Lung (tissue), 17 donors: ENCODE measurements at places on chromosomes 1 and 21. TPM values are rescaled to one million over a fixed set of nuclear protein-coding genes. Genes with fewer than 3 reads are reported as not detected.

DNA sequence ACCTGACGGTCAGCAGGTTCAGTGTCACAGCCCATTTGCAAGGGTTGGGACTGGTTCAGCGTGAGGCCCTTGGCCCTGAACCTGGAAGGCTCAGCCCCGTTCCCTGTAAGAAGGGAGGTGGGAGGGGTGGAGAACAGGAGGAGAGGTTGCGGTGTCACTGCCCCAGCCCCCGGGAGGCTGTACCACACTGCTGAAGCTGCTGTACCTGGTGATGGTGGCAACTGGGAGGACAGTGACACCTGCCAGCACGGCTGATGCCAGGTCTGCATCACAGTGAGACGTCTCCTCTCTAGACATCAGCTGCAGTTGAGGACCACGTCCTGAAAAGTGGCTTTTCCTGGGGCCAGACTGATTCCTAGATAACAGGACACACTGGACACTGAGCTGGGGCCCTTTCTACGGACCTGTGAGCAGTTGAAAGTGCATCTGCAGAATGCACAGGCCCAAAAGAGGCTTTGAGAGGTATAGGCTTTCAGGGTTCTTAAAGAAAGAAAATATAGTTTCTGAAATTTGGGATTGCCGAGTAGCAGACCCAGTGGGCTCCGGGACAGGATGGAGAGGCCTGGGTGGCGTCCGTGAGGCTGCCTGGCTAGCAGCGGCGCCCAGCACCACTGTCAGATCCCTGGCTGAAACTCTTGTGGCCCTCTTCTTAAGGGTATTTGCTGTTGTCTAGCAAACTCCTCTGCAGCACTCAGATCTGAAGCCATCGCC is 47.7 kb downstream of the COQ8A start:
- DNase-seq: no peak
- no peak overlapping the region for H3K27ac ChIP-seq
- no peaks in the 10 kb centered on the region for H3K36me3 ChIP-seq
- peaks cover 2% of the 10 kb centered on the region for H3K4me1 ChIP-seq
- H3K4me3 ChIP-seq: no peak overlapping the region

DNA sequence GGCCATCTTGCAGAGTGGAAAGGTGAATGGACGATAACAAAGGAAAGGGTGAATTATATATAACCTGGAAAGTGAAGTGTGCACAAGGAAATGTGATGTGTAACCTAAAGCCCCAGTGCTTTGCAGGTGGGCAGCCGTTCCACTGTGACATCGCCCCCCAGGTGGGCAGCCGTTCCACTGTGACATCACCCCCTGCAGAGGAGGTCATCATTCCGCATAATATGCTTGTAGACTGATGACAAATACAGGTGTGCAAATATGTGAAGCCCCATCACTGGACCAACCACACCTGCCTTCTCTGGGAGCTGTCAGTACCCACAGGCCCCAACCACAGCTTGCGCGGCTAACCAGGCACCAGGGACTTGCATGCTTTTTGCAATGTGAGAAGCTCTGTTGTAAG is 4.7 kb upstream of the ZNF496 start:
- no peak for DNase-seq
- H3K36me3 ChIP-seq: peaks cover 10% of the 10 kb centered on the region
- no peaks in the 10 kb centered on the region for H3K27me3 ChIP-seq
- peaks cover 12% of the 10 kb centered on the region for H3K4me1 ChIP-seq
- no peak overlapping the region for H3K4me3 ChIP-seq

- H3K4me1 ChIP-seq: no peaks in the 10 kb centered on the region
- no peak for DNase-seq
- H3K4me3 ChIP-seq: no peak overlapping the region
- no peaks in the 10 kb centered on the region for H3K27me3 ChIP-seq
Observed at GRCh38 chr1:36199934-36200741, 24.1 kb upstream of the THRAP3 start.

DNA sequence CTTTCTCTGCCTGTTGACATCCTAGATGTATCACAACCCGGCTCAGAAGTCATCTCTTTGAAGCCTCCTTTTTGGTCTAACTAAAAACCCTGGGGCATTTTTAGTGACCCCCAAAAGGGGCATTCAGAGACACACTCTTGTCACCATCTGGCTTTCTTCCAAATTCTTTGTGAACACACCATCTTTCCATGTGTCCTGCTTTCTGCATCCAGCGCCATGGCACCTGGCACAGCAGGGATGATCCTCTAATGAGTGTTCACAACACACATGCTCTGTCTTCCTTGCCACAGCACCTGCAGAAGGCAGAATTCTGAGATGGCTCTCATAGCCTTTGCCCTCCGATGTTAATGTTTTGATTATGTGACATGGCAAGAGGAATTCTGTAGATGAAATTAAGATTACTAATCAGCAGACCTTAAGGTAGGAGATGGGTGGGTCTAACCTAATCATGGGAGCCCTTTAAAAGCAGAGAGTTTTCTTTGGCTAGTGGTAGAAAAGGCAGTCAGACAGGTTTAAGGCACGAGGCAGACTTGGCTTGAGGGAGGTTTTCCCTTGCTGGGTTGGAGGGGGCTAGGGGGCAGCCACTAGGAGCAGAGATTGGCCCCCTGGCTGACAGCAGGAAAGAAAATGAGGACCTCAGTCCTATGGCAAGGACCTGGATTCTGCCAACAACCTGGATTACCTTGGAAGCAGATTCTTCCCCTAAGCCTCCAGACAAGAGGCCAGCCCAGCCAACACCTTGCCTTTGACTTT is 4.9 kb upstream of the TMEM61 start:
- H3K4me1 ChIP-seq: no peaks in the 10 kb centered on the region
- peaks cover 9% of the 10 kb centered on the region for H3K27me3 ChIP-seq
- H3K36me3 ChIP-seq: no peaks in the 10 kb centered on the region
- no peak for DNase-seq
- no peak overlapping the region for H3K27ac ChIP-seq

Gene AMY1B
- 4.3 TPM for total RNA-seq

Gene SPRR1A
- not detected for total RNA-seq

DNA sequence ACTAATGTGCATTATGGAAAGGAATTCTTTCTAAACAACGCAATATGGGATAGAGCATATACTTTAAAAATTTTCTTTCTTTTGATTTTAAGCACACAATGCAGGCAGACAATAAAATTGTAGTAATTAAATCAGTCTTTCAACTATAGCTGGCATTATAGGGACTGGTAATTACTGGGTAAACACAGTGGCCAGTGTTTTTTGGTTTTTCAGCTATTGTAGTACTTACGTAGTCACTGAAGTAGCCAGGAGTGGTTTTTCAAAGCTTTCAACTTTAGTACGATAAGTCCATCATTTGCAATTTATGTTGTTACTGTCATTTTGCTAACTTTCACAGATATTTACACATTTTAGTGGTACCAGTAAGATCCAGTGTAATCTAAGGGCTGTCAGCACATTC is 50.6 kb downstream of the RAB3GAP2 start:
- peaks cover 4% of the 10 kb centered on the region for H3K4me1 ChIP-seq
- DNase-seq: no peak
- H3K27ac ChIP-seq: no peak overlapping the region
- no peaks in the 10 kb centered on the region for H3K27me3 ChIP-seq

DNA sequence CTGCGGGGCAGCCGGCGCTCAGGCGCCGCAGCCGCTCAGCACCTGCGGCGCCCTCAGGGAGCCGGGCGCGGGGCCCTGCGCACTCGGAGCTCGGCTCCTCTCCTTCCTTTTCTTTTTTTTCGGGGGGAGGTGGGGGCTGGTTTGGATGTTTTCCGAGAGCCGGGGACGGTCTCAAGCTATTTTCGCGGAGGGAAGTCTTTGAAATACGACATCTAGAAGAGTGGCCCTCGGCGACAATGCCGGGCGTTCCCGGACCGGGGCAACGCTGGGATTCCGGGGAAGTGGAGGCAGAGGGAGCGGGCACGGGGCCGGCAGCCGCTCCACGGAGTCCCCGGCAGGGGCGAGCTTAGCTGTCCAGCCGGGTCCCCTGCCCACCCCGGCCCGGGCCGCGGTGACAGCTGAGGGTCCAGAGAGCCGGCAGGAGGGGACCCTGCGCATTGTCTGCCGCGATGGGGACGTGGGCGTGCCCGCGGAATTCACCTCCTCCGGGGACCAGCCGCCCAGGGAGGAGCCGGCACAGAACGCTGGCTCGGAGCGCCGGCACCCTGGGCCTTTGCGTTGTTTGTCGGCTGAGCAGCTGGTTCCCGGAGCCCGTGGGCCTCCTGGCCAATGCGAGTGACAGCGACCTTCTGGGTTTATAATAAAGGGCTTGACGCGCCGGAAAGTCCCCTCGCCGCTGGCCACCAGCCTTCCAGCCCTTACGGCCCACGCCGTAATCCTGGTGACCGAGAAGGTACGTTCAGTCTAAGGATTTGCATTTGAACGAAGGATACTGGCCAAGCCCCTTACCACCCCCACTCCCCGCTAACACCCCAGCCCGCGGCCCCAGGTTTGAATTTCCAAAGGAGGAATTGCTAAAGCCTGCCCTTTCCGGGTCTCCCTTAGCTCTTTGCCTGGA is 582 bp downstream of the SLC37A1 start:
- peak; percentile 36 for DNase-seq
- H3K4me3 ChIP-seq: peak overlapping the region; percentile 74
- no peaks in the 10 kb centered on the region for H3K27me3 ChIP-seq
- H3K27ac ChIP-seq: peak overlapping the region; percentile 28
- no peaks in the 10 kb centered on the region for H3K36me3 ChIP-seq

Gene CSMD2
- 0.11 TPM for total RNA-seq

Gene KCNJ10
- 0.09 TPM for total RNA-seq
